ENCODE measurements at places on chromosomes 5 and 9. TPM values are rescaled to one million over a fixed set of nuclear protein-coding genes. Genes with fewer than 3 reads are reported as not detected.
A peak's percentile ranks its signal among the peaks of the same experiment; 100 is the strongest.

DNA sequence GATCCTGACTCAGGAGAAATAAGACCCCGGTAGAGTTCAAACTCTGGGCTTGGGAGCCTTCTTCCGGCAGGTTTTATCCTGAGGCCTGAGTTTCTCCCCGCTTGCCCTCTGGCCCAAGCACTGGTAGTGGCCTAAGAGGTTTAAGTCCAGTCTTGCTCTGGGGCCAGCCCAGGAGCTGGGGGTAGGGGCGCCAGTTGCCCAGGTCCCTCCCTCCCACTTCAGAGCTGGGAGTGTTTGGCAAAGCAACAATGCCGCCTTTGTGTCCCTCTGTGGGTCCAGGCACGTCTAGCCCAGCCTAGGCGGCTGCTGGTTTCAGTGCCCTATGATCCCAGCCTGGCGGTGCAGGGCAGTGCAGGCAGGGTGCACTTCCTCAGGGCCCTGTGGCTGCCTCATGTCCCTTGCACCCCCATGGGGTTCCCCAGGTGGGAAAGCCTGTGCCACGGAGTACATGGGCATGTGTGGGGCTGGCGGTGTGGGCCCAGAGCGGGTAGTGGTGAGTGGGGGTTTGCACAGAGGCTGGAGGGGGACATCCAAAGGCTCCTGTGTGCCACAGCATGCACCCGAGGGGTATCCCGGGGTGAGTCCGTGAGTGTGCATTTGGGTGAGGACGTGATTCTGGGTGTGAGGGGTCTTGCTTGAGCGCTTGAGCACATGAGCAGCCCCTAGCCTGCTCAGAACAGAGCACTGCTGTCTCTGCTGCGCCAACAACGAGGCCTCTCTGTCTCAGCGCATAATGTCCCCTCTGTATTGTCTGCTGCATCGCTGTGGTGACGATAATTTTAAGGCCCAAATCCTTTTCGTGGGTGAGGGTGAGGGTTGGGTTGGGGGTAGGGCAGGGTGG lies 61.7 kb upstream of the PSD2 start:
- DNase-seq: peak; percentile 40

DNA sequence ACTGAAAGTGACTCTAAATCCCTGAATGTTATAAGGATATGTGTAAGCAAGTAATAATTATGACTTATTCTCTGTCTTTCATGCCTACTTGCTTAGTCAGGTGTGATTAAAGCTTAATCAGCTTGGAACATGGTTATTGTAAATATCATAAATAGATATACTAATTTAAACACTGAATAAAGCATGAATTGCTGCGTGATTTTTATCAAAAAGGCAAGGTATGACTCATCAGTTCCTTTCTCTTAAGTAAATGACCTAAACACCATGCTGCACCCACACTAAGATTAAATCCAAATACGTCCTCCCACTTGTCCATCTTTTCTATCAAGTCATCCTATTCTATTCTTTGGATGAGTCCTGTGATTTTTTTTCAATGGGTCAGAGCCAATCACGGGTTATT lies 124.6 kb upstream of the MTAP start:
- DNase-seq: no peak

GRCh38 chr5:97231025-97231636 lies 48.1 kb upstream of the RIOK2 start:
- DNase-seq: peak; percentile 48

DNA sequence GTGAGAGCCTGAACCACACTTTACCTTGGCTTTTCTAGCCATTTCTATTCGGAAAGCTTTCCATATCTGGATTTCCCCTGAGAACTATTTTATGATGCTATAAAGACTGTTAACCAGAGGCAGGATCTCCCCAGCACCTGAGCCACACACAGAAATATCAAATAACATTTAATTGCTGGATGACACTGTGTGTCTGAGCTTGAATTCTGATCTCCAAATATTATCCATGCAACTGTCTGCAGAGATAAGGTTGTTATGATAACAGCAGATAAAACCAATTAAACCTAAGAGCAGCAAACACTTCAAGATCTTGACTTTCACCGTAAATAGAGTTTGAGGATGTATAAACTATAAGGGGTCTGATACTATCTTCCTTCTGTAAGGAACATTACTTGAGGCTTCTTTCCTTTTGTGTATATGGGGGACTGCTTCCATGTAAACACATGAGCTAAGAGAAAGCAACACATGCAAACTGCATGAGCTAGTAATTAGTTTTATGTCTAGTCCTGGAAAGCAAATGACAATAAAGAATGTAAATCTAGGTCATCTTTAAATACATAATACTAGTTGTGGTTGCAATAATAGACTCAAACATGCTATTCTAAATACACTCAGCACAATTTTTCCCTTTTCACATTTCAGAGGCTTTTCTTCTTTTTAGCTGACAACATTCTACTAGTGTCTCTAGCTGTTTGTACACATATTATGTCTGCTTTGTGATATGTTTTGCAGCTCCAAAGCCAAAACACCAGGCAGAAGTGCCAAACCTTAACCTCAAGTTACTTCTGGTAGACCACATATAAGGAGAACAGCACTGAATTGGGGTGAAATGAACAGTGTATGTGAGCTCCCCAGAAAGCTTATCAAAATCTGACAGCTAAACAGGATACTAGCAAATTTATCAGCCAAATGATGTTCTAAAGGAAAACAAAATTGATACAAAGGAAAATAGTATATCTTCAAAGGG lies 136.5 kb downstream of the EFNA5 start:
- no peak for DNase-seq

- peak; percentile 71 for DNase-seq
Observed at GRCh38 chr5:31809050-31809870, 170.3 kb downstream of the PDZD2 start.

DNA sequence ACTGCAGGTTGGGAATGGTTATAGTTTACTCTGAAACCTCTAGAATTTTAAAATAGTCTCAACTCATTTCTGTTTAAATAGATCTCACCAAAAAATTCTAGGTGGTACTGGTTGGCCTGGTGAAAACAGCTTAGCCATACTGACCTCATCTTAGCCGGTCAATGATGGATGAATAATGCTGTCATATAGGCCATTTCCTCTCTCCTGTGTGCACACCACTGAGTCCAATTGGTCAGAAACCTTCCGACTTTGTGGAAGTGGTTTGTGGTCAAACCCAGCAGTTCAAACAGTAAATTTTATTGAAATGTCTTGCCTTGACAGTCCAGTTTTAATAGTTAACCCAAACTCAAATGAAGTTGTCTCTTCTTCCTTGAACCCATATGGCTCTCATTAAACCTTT lies 98.6 kb downstream of the GIN1 start:
- no peak for DNase-seq

GRCh38 chr5:150481972-150482406 lies 25.9 kb upstream of the NDST1 start:
- DNase-seq: no peak

DNA sequence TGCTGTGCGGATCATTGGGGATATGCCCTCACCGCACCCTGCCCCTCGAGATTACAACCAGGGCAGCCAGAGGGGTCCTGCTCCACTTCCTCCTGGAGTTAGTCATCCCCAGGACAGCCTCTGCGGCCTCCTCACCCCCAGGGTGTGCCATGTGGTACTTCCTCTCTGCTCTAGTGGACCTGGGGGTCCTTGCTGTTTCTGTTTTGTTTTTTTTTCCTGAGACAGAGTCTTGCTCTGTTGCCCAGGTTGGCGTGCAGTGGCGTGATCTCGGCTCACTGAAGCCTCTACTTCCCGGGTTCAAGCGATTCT lies 5.2 kb upstream of the FCN1 start:
- DNase-seq: peak; percentile 40

GRCh38 chr5:124671193-124671592 lies 75.2 kb downstream of the ZNF608 start:
- DNase-seq: no peak

DNA sequence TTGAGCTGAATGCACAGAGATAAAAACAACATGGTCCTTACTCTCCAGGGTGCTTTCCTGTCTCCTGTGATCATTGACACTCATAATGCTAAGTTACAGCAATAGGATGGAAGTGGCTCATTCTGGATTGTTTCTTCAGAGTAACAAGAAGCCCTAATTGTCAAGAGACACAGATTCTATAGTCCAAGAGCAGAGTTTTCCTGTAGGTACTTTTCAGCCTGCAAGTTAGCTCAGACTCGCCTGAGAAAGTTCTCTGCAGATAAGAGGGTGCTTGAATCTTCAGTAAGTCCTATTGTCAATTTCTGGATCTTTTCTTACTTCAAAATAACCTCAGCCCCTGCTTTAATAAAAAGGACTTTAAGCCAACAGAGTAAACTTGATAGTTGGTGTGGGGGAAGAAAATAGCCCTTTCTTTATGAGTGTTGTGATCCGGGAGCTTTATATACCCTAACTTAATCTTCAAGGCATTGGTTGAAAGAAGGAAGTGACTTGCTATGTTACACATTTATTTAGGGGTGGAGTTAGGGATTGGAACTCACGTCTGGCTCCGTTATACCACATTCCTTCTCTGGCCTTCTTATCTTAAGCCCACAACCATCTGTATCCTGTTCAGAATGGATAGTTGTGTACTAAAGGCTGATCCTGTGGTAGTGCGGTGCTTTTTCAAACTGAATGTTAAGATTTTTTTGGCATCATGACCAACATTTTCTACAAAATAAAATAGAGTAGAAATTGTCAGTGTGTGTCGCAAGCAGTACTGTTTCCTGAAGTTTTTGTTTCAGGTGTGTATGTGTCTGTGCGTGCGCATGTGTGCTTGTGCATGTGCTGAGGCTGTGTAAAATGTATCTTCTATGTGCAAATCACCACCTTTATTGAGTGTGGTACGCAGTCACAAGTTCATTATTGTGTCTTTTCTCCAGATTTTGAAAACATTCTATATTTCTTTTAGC lies 173.9 kb downstream of the WDR70 start:
- DNase-seq: no peak

Gene SLC22A4
- not detected for total RNA-seq

Gene SPINK5
- total RNA-seq: 0.52 TPM

Gene MLLT3
- total RNA-seq: 5.7 TPM

Gene CD72
- 3.9 TPM for total RNA-seq

Gene FAM53C
- total RNA-seq: 12.5 TPM

Gene IL33
- 4.0 TPM for total RNA-seq

All from body of pancreas (tissue), 4 donors.